Inflammatory macrophage (primary cell): ENCODE measurements at places on chromosomes 12 and 14.

DNA sequence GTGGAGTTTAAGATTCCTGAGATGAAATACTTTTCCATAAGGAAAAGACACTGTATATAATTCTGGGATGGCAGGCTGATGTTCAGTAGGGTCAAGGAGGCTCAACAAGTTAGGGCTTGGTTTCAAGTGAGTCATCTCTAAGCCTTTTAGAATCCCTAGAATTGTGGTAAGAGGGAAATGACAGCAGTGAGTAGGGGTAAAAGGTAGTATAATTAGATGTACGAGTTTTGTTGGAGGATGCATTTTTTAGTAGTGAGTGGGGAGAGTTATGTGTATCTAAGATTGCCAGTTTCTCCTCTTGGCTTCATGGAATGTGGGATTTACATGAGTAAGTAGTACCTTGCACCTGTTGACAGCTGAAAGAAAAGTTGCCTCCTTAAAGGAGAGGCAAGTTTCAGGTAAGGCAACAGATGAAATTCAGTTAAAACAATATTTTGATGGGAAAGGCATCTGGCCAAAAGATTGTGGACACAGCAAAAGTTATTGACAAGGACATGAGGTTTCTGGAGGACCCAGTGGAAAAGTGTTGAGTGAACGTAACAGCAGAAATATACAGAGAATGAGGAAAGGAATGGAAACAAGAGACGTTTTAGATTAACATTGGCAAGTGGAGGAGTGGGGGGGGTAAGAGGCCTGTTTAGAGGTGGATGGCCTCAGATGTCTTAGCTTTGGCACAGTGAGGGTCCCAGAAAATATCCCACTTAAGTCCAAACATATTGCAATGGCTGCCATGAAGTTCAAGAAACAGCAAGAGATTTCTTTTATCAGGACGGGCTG is 21.8 kb downstream of the LMO3 start:
- DNase-seq: no peak

DNA sequence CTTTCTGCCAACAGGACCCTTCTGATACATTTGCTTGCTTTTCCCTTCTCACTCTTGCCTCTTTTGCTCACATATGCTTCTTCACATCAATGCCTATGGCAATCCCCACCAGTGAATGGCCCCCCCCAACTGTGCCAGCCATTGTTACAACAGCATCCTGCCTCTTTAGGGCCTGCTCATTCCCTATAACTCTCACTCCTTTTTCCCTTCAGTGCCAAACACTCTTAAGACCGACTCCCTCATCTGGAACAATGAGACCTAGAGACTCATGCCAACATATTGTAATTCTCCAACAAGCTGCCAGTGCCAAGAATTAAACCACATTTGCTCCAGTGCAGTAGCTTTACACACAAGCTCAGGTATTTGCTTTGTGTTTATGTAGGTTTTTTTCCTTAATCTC is 189.0 kb downstream of the SOX5 start:
- DNase-seq: no peak

DNA sequence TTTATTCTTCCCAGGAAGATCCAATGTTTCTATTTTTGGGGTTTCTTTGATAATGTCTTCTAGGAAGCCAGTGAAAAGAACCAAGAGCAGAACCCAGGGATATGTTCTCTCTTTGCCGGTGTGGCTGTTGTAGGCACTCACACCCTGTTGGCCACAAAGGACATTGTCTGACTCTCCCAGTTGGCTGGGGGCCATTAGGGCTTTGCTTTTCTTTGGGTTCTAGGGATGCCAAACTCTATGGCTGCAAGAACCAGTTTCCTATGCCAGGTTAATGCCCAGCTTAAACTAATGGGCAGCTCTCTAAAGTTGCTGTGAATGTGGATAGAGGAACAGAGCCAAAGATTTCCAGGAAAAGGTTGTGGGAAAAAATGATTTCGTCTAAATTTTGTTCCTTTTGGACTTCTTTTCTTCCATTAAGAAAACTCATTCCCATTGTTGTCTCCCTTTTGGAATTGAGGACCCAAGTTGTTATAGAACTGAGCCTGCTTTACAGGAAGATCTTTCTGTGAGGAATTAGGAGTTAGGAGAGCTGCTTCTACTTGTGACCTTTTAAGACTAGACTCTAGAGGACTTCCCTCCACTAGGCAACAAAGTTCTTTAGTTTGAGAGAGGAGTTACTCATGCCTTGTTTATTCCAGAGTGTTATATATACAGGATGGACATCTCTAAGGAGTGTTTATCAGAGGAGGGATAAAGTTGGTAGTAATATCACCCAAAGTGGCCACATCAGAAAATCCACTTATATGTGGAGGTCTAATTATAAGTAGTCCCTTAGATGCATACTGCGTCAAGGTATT is 13.1 kb downstream of the COPZ1 start:
- no peak for DNase-seq

GRCh38 chr12:52022841-52023181 is 16.1 kb downstream of the TAMALIN start:
- DNase-seq: no peak

- DNase-seq: no peak
Observed at GRCh38 chr14:39243831-39244230, 10.1 kb downstream of the MIA2 start.

DNA sequence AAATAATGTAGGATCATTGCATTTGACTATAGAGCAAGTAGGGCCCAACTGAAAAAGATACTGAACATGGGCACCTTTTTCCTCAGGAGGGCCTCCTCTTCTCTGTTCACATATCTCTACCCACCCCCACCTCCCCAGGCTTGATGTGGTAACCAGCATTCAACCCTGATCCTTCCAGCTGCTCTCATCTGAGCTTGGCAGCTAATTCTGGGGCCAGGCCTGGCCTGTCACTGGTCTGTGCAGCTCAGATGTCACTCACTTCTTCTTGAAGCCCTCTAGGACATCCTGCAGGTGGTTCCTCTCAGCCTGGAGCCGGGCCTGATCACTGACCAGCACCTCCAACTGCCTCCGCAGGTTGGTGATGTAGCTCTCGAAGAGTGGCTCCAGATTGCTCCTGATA is 2.1 kb downstream of the KRT84 start:
- DNase-seq: no peak

DNA sequence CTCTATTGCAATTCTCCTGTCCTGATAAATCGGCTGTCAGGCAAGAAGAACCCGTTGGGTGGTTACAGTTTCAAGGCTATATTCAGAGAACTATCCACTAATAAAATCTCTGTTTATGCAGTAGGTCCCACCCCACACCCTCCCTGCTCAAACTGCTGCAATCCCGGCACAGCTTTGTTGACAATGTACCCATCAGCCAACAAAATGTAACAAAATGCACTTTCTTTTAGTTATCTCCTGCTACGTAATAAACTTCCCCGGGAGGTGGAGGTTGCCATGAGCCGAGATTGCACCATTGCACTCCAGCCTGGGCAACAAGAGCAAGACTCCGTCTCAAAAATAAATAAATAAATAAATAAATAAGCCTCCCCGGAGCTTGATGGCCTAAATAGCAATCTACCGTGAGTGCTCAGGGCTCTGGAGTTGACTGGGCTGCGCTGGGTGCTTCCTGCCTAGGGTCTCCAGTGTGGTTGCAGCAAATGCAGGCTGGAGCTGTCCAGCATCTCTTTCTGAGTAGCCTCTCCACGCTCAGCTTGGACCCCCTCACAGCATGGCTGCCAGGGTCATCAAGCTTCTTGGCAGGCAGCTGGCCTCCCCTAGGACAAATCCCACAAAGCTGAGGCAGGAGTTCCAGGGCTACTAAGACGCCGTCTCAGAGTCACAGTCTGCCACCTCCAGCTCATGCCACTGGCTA is 43.2 kb upstream of the FBRSL1 start:
- no peak for DNase-seq

DNA sequence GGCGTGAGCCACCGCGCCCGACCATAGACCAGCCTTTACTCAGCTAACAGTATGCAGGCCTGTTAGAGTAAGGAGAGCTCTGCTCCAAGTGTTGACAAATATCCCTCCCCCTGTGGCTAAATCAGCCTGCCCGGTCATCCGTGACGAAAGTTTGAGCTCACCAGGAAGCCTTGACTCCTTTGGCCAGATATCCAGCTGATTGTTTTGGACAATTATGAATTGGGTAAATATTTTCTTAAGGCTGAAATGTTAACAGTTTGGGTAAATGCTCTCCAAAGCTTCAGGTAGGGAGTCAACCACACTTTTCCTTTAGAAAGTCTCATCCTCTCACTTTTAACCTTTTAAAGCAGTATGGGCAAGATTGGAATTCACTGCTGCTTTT is 157.9 kb downstream of the PAWR start:
- DNase-seq: no peak

DNA sequence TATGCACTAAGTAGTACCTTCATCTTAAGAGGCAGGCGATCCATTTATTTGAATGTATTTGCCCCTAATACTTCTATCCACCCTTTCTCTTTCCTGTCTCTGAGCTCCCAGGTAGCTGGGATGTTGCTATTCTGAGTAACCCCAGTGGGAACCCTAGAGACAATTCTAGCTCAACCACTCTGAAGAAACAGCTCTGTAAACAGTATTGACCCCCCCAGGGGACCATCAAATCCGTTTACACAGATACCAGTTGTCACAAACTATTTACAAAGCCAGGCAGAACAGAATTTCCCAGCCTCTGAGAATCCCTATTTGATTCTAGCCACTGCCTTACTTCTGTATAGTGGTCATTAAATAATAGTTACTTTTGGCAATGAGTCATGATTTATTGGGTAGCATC is 64.9 kb downstream of the MIPOL1 start:
- DNase-seq: no peak

- peak; percentile 45 for DNase-seq
Observed at GRCh38 chr12:68602720-68603119, 8.0 kb upstream of the RAP1B start.

DNA sequence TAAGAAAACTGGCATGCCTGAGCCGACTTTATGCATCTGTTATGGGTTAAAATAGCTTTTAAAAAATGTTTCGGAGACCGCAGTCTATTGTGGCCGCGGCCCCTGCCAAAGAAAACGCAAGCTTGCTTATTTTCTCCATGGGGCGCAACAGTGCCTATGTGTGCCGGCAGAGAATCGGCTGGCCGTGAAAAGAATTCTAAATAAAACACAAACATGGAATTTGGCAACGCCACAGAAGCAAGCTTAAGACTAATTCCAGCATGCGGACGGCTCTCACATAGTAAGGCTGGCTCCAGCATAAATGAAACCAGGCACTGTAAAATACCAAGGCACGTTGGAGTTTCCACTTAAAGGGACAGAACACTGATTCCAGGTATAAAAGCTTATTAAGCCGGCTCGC is 56.7 kb downstream of the BCL11B start:
- no peak for DNase-seq

DNA sequence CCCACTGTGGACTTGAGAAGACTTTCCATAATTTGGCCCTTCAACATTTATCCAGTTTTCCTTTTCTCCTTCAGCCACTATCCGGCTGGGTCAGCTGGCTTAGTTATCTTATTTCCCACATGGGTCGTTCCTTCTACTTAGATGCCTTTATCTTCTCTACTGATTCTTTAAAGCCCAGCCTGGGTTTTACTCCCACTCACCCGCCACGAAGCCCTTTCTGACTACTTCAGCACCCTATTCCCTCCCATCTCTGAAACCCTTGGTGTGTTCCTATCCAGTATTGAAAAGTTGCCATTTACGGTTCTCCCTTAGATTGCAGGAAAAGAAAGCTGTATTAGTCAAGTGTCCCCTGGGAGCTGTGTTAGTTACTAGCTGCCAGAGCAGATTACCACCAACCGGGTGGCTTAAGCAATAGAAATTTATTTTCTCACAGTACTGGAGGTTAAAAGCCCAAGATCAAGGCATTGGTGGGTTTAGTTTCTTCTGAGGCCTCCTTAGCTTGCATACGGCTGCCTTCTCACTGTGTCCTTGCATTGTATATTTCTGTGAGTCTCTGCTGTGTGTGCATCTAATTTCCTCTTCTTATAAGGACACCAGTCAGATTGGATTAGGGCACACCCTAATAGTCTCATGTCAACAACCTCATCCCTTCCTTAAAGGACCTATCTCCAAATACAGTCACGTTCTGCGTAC is 105.5 kb downstream of the GPATCH2L start:
- no peak for DNase-seq

GRCh38 chr12:9761419-9761781 is 699 bp upstream of the CD69 start:
- DNase-seq: peak; percentile 19

GRCh38 chr14:95314609-95315008 is 5.1 kb downstream of the CLMN start:
- DNase-seq: peak; percentile 65

DNA sequence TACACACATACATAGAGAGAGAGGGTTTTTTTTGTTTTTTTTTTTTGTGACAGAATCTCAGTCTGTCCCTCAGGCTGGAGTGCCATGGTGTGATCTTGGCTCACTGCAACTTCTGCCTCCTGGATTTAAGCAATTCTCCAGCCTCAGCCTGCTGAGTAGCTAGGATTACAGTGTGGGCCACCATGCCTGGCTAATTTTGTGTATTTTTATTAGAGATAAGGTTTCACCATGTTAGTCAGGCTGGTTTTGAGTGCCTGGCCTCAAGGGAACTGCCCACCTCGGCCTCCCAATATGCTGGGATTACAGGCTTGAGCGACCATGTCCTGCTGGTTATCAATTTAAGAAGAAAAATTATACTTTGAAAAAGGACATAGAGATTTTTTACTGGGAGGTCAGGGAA is 710.6 kb downstream of the SLC6A15 start:
- no peak for DNase-seq

DNA sequence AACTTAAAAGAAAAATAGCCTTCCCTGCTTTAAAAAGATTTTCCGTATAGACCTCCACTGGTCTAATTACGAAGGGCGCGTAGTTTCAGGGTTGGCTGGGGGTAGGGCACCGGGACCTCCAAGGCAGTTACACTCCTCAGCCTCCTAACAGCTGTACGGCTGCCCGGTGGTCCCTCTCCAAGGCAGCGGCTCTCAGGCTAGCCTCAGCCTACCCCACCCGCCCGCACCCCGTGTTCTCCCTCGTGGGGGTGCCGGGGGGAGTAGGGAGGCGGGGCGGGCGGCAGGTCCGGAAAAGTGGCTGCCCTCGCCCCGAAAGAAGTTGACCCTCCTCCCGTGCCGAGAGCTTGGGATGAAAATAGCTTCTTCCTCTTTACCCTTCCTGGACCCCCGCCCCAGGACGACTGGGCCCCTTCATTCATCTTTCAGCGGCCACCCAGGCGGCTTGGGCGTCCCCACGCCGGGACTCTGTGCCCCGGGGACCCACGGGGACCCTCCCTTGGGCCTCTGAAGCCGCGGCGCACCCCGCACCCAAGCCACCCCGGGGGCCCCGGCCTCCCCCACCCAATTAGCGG is 991 bp upstream of the RCOR1 start:
- DNase-seq: peak; percentile 22

DNA sequence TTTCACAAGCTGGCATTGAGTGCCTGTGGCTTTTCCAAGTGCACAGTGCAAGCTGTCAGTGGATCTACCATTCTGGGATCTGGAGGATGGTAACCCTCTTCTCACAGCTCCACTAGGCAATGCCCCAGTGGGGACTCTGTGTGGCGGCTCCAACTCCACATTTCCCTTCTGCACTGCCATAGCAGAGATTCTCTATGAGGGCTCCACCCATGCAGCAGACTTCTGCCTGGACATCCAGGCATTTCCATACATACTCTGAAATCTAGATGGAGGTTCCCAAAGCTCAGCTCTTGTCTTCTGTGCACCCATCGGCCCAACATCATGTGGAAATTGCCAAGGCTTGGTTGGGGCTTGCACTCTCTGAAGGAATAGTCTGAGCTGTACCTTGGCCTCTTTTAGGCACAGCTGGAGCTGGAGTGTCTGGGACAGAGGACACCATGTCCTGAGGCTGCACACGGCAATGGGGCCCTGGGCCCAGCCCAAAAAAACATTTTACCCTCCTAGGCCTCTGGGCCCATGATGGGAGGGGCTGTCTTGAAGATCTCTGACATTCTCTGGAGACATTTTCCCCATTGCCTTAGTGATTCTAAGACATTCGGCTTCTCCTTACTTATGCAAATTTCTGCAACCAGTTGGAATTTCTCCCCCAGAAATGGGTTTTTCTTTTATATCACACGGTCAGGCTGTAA is 313.3 kb upstream of the SFSWAP start:
- no peak for DNase-seq
